ENCODE measurements at places on chromosomes 16 and 17. TPM values are rescaled to one million over a fixed set of nuclear protein-coding genes. Genes with fewer than 3 reads are reported as not detected.

DNA sequence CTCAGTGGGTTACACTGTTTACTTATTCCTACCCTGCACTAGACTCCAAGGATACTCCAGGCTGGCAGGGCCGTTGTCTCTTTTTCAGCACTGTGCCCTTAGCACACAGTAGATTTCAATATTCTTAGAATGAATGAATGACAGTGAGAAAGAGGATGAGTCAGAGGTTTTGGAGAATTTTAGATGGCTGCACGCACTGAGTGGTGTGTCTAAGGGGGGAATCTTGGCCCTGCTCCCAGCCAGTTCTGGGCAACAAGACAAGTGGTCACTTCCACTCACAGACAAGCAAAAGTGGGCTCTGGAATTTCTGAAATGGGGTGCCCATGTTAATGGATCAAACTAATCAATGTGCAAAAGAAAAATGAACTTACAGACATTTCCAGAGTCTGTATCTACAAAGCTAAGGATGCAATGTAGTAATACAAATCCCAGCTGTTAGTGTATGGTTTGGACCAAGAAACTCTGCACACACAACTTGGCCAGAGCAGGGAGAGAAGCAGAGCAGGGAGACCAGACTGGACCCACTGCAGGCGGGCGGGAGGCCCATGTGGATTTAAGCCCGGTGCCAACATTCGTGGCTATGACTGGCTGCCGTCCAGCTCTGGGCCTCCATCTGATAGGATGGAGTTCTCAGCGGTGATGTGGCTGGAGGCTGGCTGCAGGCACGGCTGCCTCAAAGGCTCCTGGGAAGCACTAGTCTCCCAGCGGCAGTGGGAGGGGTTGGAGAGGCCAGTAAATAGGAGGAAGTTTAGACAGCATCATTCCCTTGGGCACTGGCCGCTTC lies 95.6 kb upstream of the CDYL2 start:
- DNase-seq, result peak; percentile 76

PABPN1L gene
- not detected for total RNA-seq

CDRT15L2 gene
- not detected for total RNA-seq

RNF135 gene
- 10.7 TPM for total RNA-seq

ESRP2 gene
- 48.1 TPM for total RNA-seq

TMIGD1 gene
- total RNA-seq, result not detected

DNA sequence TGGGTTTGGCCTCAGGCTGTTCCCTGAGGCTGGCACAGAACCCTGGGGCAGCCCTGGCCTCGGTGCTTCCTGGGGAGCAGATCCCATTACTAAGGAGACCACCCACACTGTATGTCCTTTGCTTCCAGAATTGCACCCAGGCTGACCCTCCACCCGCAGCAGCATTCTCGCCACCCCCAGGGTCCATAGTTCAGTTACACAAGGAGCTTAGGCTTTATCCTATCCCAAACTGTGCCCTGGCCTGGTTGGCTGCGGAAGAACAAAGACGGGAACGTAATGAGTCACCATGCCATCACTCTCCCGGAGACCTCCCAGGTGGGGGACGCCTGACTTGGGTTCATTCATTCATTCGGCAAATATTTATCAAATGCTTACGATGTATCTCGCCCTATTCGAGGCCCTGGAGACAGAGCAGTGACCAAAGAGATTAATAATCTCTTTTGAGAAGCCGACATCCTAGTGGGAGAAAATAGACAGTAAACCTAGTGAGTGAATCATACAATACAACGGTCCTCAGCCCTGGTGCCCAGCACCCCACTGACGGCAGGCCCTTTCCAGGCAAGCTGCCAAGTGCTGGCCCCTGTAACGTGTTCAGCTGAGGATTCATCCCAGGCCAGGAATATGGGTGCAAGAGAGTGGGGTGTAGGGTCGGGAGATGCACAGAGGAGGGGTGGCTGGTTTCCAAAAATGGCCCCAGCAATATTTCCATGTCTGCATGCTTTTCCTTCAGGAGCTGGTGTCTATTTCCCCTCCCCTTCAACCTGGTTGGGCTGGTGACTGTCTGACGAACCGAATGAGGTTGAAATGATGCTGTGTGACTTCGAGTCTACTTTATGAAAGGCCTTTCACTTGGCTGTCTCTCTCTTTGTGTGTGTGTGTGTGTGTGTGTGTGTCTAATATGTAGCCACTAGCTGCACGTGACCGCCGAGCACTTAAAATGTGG lies 134.2 kb downstream of the MGAT5B start:
- peak; percentile 99 for DNase-seq

MPV17L gene
- 6.0 TPM for total RNA-seq

SPNS2 gene
- total RNA-seq, result 2.6 TPM

DNA sequence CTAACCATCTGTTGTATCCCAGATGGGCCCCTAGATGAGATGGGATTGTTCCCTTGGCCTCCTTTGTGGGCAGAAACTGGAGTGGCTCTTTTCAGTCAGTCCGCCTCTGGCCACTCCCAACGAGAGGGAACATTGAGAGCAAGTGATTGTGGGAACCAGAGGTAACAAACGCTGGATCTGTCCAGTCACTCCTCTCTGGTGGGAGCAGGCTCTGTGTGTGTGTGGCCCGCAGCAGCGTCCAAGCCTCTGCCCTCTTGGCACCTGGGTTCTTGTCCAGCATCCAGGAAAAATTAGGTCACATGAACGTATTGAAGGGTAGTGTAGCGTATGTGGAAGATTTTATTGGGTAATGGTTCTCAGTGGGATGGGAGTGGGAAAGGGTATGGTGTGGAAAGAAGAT lies 101.9 kb upstream of the COX10 start:
- DNase-seq, result no peak

DNA sequence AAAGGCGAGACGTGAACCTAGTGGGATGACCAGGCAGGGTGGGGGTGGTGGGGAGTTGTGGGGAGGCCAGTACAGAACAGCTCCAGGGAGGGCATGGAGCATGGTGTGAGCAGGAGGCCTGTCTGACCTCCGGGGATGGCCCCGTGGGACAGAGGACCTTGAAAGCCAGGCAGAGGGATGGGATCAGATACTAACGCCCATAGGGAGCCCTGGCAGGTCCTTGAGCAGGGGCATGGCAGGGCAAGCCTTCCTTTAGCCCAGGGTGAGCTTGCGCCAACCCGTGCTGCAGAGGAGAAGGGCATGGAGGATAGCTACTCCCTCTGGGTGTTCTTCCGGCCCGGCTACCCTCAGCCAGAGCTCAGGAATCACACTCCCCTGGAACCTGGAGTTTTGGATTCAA lies 35.3 kb downstream of the TMEM235 start:
- DNase-seq, result no peak

KRTAP4-9 gene
- not detected for total RNA-seq

PRSS33 gene
- not detected for total RNA-seq

GRCh38 chr16:77723108-77723514 lies 797 bp downstream of the NUDT7 start:
- no peak for DNase-seq

DNA sequence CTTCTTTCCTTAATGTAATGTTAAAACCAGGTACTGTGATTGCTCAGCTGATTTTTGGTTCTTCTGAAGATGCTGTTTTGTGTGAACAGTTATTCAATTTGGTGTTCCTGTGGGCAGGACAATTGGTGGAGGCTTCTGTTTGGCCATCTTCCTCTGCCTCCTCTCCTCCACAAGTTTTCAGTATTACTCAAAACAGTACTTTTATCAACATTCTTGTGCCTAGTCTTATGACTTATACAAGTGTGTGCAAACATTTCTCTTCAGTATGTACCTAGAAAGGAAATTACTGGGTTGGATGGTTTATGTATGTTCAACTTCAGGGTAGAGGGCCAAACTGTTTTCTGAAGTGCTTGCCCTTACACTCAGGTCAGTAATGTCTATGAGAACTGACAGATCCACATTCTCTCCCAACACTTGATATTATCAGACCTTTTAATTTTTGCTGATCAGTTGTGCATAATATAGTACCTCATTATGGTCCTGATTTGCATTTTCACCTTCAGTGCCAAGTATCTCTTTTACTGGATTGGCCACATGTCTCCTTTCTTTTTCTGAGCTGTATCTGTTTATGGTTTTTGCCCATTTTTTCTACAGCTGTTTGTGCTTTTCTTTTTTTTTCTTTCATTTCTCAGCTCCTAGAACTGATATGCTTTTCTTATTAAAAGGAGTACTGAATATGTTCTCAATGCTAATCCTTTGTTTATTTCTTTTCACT lies 50.9 kb downstream of the ERCC4 start:
- no peak for DNase-seq

SAT2 gene
- 27.6 TPM for total RNA-seq

MEIOB gene
- total RNA-seq, result not detected

- DNase-seq, result no peak
Measured at GRCh38 chr16:88194397-88195268, 188.1 kb upstream of the ZNF469 start.

DNA sequence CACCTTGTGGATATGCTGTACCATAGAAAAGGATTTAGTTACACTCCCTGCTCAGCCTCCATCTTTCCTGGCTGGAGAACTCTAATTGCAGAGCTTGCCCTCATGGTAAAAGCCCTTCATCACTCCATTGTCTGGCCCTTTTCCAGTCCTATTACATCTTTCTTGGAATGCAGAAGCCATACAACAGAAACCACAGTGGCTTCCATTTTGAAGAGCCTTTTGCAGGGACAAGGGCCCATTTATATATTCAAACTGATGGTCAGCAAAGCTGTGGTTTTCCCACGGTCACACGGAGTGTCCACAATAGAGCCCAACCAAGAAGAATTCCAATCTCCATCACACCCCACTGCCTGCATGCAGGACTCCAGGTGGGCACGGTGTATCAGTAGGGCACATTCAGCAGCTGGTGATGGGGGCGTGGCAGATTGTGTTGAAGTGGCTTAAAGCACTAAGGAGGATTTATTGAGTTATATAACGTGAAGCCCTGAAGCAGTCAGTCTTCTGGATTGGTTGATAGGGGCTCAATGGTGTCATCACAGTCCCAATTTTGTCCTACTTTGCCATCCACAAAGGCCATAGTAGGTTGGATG lies 20.3 kb downstream of the COPRS start:
- DNase-seq, result no peak

DNA sequence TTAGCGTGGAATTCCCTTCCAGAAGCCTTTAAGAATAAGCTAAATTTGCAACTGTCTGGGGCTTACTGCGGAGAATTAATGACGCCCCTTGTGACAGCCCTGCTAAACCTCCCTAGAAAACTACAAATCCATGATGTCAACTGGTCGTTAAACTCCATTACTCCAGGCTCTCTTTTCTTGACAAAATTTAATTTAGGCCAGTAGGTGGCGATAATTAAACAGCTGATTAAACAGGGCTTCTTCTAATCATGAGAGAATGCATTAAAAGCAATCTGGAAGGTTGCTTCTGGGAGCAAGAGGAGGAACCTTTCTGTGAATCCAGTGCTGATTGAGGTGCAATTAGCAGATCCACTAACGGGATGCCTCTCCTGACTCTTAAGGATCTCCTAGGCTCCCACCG lies 8.1 kb upstream of the NLRP1 start:
- DNase-seq, result peak; percentile 79

TEDC2 gene
- total RNA-seq, result 44.9 TPM
